ENCODE measurements at places on chromosomes 6 and 20.
A peak's percentile ranks its signal among the peaks of the same experiment; 100 is the strongest.

DNA sequence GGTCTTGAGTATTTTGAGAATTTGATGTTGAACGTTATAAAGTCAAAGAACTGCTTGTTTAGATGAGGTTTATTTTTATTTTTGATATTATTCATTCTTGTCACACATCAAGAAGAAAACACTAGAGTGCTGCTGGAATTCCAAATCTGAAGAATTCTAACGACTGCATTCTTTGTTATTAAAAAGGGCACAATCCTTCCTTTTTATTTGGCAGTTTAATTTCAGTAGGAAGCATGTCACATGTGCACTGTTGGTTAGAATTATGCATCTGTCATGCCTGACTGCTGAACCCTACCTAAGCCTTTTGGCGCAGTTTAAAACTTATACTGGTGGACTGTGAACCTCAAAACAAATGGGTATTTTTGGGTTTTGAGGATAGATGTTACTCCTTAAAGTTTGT is 4.0 kb downstream of the ID4 start:
- no peak for DNase-seq

GRCh38 chr6:105775095-105775494 is 311.0 kb upstream of the PRDM1 start:
- DNase-seq: no peak

DNA sequence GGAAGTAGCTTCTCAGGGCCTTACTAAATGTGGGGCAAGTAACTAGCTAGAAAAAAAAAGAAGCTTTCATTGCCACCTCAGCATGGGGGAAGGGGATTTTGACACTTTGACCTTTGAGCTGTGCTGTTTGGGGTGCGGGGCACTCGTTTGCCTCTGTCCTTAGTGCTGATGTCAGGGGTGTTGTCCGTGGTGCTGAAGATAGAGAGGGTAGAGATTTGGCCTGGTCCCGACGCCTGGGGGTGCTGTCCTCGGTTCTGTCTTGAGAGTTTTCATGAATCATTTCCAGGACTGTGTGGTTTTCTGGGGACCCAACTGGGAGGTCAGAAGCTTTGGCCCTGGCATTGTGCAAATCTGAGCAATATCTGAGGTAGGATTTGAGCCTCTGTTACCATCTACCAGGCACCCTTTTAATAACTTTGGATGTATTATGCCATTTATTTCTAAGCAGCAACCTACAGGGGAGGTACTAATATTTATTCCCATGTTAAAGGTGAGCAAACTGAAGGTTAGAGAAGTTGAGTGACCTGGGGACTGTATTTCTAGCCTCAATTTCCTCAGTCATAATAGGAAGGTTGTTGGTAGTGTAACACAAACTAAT is 78.0 kb downstream of the DLGAP4 start:
- DNase-seq: no peak

DNA sequence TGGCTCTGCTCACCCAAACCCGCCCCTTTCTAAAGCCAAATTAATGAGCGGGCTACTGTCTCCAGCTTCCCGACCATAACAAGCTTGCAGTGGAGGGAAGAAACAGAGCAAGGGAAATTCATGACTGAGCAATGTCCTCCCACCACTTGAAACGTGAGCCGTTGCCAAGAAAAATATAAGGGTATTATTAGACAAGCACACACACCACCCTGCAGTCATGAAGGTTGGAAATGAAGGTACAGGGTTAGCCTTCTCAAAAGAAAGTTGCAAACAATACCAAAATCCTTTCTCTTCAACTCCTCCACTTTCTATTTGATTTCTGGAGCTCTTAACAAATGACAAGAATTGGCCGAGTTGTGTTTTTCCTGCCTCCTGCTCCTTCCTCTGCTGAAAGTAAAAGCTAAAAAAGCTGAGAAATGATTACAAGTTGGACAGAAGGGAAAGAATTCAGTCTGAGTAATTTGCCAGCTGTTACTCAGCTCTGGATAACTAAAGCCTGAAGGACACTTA is 151.1 kb upstream of the B3GAT2 start:
- no peak for DNase-seq

DNA sequence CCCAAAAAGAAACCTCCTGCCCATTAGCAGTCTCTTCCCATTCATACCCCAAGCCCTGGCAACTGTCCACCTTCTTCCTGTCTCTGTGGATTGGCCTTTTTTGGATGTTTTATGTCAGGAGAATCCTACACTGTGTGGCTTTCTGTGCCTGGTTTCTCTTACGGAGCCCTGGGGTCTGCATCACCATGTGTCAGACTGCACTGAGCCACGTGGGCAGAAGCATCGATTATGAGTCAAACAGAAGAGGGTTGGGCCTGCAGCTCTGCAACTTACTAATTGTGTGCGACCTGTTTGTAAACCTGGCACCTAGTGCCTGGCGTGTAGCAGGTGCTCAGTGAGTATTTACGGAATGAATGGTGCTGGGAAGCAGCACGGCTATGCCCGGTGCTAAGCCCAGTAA is 62.6 kb downstream of the IGF2R start:
- no peak for DNase-seq

DNA sequence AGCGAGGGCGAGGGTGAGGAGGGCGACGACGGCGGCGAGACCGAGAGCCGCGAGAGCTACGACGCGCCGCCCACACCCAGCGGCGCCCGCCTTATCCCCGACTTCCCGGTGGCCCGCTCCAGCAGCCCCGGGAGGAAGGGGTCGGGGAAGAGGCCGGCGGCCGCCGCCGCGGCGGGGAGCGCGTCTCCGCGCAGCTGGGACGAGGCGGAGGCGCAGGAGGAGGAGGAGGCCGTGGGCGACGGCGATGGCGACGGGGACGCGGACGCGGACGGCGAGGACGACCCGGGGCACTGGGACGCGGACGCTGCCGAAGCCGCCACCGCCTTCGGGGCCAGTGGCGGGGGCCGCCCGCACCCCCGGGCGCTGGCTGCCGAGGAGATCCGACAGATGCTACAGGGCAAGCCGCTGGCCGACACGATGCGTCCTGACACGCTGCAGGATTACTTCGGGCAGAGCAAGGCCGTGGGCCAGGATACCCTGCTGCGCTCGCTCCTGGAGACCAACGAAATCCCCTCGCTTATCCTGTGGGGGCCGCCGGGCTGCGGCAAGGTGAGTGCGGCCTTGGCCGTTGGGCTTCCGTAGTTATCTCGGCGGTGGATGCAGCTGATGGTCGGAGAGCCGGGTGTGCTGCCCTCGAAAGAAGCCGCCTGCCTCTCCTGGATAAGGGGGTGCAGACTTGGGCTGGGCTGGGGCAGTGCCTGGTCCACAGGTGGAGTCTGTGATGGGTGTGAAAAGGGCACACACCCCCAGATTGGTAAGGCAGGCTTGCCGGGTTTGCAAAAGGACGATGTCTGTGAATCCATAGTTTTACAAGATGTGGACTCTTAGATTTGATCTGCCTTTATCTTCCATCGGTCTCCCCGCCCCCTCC is 938 bp downstream of the WRNIP1 start:
- peak; percentile 32 for DNase-seq

DNA sequence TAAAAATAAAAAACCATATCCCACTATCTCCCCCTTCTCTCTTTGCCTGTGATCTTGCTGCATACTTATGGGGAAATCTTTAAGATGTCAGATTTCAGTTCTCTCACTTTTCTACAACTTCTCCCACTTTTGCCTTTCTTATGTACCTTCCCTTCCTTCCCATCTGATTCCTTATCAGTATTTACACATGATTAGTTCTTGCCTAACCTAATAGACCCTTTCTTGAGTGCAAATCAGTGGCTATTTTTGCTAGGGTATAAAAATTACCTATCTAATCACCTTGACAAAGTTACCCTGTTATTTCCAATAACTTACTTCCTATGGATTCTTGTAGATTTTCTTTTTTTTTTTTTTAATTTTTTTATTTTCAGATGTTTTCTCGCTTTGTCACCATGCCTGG is 75.7 kb downstream of the PTPRA start:
- no peak for DNase-seq

DNA sequence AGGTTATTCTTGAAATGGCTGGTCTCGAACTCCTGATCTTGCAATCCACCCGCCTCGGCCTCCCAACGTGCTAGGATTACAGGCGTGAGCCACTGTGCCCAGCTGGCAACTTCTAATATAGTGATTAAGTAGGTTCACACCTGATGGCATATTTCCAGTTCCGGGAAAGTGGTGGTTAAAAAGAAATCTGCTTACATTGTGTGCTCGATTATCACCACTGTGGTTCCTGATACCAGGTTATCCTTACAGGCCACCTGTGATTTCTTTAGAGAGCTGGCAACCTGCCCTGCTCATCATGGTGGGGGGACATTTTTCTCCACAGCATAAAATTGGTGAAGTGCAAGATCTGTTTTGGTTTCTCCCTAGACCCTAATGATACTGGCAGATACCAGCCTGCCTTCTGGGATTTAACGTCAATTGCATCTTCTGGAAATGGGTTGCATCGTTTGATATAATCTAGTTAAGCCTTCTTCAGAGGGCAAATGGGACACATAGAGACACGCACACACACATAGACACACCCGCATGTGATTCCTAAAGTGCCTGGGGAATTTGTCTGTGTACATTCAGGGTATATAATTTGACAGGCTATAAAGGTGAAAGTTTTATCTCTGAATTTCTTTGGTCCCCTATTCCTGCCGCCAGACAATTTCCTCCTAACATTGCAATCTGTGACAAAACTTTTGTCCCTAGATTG is 49.7 kb upstream of the CITED2 start:
- DNase-seq: no peak

DNA sequence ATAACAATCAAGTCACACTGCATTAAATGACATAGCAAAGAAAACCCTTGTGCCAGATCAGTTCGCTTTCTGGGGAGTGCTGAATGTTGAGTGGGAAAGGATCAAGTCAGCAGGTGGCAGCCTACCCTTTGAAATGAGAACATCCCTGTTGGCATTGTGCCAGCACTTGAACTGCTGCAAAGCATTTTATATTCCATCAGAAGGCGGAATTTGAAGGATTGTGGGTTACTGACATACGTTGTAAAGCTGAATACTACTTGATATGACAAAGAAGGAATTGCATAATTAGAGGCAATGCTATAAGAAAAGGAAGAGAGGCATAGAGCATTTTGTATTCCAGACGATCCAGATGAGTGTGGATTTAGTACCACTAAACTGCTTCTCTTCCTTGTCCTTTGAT is 26.5 kb downstream of the BCKDHB start:
- DNase-seq: no peak

- DNase-seq: no peak
Measured at GRCh38 chr6:127317388-127318128, 25.9 kb downstream of the ECHDC1 start.

DNA sequence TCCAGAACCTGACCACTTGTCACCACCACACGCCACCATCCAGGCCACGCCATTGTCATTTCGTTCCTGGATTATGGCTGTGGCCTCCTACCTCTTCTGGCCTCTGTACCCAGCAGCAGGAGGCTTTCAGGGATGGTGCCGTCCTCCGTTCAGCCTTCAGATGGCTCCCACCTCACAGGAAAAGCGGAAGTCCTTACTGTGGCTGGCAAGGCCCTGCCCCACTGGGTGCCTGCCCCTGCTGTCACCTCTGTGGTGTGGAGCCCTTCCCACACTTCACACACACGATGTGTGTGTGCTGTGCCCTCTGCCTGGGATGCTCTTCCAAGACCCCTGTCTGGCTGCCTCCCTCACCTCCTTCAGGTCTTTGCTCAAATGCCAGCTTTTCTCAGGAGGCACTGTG is 69.4 kb downstream of the INSM1 start:
- DNase-seq: no peak

DNA sequence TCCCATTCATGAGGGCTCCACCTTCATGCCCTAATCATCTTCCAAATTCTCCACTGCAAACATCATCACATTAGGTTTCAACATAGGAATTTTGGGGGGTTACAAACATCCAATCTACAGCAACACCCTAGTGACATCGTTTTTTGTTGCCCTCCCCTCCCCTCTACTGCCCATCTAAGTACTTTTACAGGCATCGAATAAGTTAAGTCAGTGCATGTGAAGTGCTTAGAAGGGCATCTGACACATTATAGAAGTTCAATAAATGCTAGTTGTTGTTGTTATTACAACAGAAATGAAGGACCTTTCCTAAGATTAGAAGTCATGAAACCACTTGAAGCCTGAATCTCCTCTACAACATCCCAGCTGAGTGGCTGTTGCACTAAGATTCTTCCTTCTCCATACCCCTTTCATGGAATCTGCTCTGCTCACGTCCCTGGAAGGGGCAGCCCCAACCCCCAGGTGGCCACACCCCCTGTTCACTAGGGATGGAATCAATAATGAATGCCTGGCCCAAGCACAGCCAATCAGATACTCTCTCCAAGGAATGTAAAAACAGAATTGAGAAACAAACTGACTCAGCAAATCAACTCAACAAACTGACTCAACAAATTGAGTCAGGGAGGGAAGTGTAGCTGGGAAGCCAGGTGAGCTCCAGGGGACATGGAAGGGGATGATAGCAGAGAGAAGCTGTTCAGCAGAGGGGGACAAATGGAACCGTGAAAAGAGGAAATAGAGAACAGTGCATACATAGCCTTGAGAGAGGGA is 3.9 kb upstream of the LRP11 start:
- no peak for DNase-seq

DNA sequence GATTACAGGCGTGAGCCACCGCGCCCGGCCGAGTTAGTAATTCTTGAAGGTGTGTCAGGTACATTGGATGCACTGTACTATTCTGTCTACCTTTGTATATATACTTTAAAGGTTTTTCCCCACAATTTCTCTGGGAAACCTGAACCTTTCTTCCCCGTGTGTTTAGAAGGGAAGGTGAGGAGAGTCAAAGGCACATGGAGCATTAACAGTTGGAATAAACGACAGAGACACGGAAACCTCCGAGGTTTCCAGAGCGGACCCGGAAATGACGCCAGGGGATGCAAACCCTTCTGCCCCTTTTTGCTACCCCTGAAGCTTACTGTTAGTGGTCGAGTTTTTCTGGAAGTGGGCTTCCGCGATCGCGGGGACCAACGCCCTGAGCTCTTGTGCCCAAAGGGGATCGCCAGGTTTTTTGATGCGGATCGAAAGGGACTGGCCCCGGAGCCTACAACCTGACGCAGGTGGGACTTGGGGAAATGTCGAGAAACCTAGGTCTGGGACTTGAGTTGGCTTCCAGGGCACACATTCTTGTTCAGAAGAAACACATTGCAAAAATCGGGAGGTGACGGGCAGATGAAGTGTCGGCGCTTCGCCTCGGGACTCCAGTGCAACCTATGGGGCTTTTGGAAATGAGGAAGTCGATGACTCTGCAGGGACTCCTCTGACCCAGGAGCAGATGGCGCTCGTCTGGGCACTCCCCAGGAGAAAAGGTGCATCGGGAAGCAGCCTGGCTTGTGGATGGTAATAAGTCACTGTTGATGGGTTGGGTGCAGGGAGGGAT is 218.2 kb downstream of the OR2B2 start:
- DNase-seq: no peak
